ENCODE measurements at places on chromosomes 11 and 22.

- no peak for DNase-seq
Measured at GRCh38 chr11:33967451-33967850, 75.6 kb upstream of the LMO2 start.

DNA sequence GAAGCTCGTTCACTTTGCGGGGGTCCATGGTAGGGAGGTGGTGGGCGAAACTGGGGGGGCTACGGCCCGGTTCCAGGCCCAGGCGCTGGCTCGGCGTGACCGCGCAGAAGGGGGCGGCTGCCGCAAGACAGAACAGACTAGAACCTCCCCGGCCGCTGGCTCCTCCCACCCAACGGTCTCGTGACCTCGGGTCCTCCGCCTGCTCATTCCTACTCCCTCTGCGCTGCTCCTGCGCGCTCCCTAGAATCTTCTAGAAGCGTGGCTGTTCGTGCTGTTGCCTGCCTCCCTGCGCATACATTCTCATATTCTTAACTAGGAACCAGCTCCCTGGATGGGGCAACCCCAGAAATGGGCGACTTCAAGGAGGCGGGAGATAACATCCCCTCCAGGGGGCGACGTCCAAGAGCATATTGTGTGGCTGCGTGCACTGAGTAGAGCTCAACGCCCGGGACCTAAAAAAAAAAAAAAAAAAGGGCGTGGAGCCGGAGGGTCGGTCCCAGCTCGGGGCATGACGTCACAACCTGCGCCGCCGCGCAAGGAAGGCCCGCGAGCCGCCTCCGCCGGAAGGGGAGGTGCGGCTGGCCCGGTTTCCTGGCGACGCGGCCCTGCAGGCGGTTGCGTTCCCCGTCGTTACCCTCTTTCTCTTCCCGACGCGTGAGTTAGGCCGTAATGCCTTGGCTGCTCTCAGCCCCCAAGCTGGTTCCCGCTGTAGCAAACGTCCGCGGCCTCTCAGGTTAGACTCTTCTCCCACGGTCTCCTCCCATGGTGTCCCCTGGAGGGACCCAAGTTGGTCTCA is at the start of the genes ST13 and XPNPEP3:
Gene ST13, minus strand, starts transcription at position 127 of the 796 bp plus-strand sequence. Its CDS starts 99 bp downstream, at position 28.
Gene XPNPEP3, plus strand, starts transcription at position 636 of the 796 bp plus-strand sequence. Its CDS starts 34 bp downstream, at position 670.
- DNase-seq: peak; percentile 90

GRCh38 chr11:28003615-28004014 is 104.3 kb downstream of the KIF18A start:
- DNase-seq: no peak

GRCh38 chr11:44568658-44569473 is 3.4 kb downstream of the CD82 start:
- DNase-seq: no peak

DNA sequence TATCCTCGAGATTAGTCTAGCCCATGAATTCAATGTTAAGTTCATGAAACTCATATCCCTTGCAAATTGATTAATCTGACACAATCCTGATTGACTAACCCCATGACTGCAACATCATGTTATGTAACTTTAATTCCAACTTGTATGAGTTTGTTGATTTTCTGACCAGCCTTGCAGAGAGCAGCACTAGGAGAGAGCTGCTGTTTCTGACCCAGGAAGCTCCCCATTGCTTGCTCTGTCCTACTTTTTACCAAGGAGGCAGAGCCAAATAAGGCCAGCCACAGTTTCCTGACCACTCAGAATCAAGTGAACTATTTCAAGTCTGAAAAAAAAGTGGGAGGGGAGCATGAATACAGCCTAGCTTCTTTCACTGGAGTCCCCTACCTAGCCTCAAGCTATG is 13.2 kb downstream of the MPZL3 start:
- DNase-seq: no peak

DNA sequence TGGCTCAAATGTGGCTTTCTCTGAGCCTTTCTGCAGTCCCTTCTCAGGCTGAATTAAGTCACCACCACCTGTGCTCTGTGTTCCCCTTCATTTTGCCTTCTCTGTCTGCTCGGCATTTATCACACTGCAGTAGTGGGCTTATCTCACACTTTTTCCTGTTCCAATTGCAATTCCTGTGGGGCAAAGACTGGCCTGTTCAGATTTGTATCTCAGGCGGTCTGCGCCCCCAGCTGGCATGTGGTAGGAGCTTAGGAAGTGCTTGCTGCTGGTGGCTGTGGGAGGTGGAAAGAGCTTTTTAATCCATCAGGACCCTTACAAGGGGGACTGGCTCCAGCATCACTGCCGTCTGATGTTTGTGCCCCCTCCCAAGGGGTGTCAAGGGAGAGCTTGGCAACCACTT is 21.2 kb downstream of the BMAL1 start:
- no peak for DNase-seq

- no peak for DNase-seq
Measured at GRCh38 chr11:114959953-114960505, 281.7 kb downstream of the NXPE2 start.

DNA sequence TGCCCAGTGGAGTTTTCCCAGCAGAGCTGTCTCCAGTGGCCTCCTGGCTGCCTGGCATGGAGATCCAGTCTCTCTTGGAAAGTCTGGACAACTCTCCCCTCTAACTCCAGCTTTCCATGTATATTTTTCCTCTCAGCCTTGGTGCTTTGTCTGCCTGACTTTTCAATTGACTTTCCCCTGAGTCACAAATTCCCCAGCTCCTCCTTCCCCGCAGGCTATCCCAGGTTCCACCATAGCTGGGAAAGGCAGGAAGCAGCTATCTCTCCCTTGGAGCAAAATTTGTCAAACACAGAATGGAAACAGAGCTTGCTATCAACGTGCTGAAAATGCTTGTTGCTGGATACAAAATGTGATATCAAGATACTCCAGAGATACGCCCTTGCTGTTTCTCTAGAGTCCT is 384.8 kb downstream of the TMEM135 start:
- no peak for DNase-seq

DNA sequence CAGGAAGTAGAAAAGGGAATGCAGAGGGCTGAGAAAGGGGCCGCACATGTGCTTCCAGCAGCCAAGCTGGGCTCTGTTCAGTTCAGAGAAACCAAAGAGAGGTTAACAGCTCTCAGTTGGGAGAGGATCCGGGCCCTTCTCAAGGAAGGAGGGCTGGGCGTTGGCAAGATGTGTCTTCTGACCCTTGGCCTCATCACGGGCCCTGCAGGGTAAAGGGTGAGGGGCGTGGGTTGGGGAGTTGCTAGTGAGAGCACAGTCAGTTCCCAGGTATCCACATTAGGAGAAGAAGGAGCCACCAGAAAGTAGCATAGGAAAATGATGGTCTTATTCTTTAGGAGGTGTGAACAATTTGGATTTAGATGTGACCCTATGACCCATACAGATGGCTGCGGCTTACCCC is 73.0 kb downstream of the OSBP2 start:
- DNase-seq: no peak

- DNase-seq: no peak
Measured at GRCh38 chr11:128785141-128785540, 82.0 kb downstream of the KCNJ1 start.

DNA sequence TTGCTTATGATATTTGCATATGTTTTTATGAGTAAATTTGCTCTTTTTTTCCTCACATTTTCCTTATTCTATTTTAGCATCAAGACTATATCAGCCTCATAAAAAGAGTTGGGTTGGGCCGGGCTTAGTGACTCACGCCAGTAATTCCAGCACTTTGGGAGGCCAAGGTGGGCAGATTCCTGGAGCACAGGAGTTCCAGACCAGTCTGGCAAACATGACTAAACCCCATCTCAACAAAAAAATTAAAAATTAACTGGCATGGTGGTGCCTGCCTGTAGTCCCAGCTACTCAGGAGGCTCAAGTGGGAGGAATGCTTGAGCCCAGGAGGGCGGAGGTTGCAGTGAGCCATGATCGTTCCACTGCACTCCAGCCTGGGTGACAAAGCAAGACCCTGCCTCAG is 148.8 kb upstream of the ANO5 start:
- DNase-seq: no peak

DNA sequence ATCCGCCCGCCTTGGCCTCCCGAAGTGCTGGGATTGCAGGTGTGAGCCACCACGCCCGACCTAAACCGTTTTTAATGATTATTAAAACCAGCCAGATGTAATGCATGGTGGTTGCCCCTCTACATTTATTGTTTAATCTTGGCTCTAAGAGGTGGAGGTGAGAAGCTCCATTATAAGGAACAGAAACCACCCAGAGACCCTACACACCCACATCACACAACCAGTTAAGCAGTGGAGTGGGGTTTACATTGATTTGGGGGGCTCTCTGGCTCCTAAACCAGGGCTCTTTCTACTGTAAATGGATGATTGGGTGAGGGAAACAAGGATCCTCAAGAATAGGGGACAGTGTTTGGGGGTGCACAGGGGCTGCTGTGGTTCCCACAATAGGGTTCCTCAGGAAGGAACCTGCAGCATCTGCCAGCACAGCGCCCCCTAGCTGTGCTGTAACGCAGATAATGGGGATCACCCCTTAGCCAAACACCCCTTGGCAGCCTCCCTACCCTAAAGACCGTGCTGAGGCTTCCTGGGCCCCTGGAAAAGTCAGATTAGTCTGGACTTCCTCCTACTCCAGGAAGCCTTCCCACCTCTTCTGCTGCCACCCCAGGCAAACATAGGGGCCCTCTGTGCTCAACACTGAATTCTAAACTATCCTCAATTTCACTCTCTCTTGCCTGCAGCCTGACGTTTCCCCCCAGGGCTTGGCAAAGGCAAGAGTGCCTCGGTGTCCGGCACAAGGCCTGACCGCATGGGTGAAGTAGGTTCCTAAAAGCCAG is 2.4 kb downstream of the MPST start:
- no peak for DNase-seq

Data from DMS153 (cell line).